ENCODE measurements at places on chromosomes 4 and X.

- DNase-seq, result peak; percentile 30
Measured at GRCh38 chrX:76428243-76429130, 977 bp downstream of the MAGEE1 start.

DNA sequence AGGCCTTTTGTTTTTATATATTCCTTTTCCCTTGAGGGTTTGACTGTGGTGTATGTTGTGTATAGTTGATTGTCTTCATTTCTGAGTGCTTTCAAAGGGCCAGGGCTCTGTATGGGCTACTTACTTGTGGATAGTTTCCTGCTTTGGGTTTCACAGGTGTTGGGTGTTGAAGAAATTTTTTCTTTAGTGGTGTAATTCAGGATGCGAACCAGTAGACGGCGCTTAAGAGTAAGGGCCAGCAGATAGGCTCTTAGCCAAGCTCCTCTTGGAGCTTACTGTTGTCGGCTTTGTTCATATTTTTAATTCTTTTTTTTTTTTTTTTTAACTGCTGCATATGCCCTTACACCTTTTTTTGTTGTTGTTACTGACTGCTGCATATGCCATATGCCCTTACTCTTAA, 276.3 kb upstream of the GALNT7 start:
- DNase-seq, result no peak

GRCh38 chrX:15475021-15475420, 18.1 kb downstream of the PIR start:
- DNase-seq, result no peak

GRCh38 chr4:4893721-4894120, 34.3 kb downstream of the MSX1 start:
- no peak for DNase-seq

DNA sequence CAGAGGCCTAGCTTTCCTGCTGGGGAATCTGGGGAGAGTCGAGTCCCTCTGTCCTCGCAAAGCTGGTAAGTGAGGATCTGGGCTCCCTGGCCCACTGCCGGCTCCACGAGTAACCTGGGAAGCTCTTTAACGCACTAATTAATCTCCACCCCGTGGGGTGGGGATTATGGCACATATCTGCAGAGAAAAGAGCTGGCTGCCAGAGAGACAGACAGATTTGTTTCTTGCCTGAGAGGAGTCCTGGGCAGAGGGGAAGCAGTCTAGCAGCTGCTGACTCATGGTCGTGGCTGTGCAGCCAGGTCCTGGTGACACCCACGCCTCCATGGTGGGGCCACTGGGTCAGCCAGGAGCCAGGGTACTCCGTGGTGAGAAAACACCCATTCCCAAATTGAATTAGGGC, 14.0 kb downstream of the SORCS2 start:
- DNase-seq, result no peak

- no peak for DNase-seq
Measured at GRCh38 chr4:94338681-94339351, 3.8 kb downstream of the HPGDS start.

DNA sequence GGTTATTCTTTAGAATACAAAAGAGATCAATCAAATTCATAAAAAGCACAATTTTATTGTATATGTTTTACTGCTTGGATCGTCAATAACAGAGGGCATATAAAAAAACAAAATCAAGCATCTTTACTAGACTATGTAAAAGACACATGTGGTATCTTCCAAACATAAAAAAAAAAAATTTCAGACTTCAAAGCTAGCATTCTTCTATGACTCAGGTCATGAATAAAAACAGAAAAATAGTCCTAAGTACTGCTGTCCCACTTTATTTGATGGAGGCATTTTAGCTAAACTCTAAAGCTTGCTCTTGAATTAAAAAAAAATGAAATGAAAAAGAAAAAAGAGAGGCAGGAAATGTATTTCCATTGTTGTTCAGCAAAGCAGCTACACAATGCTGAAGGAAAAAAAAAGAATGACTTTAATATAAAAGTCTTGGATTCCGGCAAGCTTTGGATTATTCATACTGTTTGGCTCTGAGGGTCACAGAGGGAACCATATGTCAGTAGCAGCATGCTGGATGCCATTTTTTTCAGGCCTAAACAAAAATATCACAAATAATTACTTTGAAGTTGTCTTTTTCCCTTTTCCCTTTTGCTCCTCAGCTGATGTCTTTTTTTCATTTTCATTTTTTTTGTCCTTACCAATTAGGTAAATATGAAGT, 249.1 kb upstream of the DIAPH2 start:
- no peak for DNase-seq

GRCh38 chrX:42804524-42804923, 26.6 kb upstream of the PPP1R2C start:
- DNase-seq, result no peak

GRCh38 chrX:103120748-103121147, 27.8 kb upstream of the NXF3 start:
- DNase-seq, result no peak

- DNase-seq, result no peak
Measured at GRCh38 chrX:55143621-55144020, 54.8 kb downstream of the PAGE2 start.

- no peak for DNase-seq
Measured at GRCh38 chrX:39167791-39168190, 366.5 kb downstream of the MID1IP1 start.

DNA sequence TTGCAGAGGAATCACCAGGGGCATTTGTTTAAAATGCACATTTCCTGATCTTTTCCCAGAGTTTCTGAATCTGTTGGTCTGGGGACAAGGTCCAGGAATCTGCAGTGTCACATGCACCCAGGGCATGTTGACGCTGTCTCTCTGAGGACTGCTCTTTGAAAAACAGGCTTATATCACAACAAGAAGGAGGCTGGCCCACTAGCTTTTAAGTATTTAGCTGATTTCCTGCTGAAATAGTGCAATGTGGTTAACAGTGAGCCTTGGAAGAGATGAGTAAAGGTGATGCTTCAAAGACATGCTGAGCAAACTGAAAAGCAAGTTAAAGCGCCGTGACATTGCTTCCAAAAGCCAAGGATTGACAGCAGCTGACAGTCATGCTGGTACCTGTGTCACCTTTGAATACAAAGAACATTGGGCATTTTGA, 18.6 kb upstream of the SEPSECS start:
- DNase-seq, result no peak

DNA sequence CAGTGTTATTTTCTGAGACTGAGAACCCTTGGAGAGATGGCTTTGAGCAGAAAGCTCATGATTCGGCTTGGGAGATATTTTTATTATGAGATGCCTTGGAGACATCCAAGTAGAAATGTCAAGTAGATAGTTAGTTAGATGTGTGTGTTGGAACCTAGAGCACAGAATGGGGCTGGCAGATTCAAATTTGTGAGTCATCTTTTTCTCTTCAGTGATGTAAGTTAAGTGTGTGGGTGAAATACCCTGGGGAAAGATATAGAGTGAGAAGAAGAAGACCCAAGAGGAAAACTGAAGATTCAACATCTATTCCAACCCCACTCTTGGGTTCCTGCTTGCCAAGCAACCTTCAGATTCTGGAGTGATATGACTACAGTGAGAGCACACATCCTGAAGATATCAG, 580.8 kb upstream of the AMOT start:
- no peak for DNase-seq

- no peak for DNase-seq
Measured at GRCh38 chrX:109959356-109959871, 43.5 kb upstream of the TMEM164 start.

DNA sequence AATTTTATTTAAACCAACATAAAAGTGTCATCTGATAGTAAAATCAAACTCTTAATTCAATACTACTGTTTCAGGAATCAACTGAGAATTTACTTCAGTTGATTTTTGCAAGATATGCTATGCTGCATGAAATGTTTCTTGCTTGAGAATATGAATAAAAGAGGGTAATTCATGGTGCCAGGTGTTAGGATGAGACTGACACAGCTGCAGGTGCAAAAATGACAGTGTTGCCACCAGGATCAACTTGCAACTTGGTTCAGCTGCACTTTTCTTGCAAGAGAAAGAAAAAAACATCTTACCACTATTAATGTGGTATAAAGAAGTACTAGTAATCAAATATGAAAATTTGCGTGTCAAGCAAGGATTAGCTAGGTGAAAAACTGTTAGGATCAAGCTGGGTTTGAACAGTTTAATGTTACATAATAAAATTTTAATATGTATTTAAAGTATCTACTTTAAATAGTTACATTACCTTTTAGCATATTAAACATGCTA, 49.7 kb downstream of the CHIC2 start:
- no peak for DNase-seq

GRCh38 chrX:23333842-23334520, 668 bp upstream of the PTCHD1 start:
- no peak for DNase-seq

- no peak for DNase-seq
Measured at GRCh38 chr4:11336435-11336834, 92.3 kb downstream of the HS3ST1 start.

- DNase-seq, result no peak
Measured at GRCh38 chr4:41709844-41710481, 38.6 kb downstream of the PHOX2B start.

DNA sequence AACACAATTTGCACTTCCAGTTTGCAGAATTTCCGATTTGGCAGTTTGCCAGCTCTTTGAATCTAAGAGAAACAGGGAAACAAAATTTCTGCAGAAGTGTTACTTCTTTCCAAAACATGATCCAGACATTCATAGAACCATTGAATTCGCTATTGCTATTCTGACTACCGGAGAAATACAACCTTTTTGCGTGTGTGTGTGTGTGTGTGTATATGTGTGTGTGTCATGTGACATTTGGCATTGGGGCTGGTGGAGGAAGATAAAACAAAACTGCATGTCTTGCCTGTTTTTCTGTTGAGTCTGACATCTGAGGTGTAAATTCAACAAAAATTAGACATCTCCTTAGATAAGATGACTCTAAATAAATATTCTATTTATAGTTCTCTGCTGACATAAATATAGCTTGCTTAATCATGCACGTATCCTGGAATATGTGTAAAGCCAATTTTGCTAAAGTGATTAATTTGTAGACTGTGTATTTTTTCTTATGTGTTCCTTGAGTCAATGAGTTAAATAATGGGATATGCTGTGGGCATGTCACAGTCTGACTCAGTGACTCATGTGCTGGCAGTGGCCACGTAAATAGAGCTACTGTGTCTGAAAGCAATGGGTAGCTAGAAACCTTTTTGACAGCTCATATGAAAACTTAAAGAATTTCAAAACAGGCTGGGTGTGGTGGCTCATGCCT, 98.9 kb downstream of the HPGD start:
- no peak for DNase-seq

DNA sequence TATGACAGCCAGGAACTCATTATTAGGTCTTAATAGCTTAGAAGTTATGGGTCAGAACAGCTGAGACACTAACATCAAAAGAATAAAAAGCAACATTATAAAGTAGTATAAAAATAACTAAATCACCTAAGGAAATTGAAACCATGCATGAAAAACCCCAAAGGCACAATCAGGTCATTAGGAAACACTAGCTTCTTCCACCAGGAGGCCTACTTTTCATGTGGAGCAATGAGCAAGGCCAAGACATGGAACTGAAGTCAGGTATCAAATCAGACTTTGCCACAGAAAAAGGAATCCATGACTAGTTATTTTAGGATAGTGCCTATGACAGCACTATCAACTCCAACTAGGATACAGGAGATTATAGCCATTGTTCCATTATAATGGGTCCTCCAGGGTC, 7.9 kb downstream of the HUWE1 start:
- DNase-seq, result no peak

DNA sequence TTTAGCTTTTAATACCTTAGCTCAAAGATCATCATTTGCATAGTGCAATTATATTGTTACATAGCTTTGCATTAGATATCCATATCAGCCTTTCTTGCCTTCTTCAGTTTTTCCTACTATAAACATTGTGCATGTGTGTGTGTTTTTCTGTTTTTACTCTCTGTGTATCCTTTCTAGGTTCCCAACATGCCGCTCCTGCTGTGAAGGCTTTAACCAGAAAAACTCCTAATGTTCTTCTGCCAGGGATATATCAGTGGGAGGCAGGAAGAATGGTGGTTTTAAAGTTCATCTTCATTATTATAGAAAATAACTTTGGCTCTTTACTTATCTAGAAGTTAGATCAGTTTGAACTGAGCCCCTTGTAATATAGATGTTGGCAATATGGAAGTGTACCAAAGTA, 61.2 kb downstream of the CPE start:
- DNase-seq, result no peak

DNA sequence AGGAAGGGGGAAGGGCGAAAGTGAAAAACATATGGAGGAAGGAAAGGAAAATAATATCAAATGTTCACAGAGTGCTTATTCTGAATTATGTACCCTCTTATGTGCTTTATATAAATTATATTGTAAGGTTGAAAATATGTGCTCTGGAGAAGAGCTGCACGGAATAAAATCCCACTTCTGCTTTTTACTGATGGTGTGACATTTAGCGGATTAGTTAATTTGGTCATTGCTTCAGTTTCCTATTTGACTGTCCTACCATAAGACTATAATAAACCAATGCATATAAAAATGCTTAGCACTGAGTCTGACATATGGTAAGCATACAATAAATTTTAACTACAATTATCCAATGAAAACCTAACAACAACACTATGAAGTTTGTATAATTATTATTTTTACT, 86.2 kb downstream of the NPFFR2 start:
- no peak for DNase-seq

DNA sequence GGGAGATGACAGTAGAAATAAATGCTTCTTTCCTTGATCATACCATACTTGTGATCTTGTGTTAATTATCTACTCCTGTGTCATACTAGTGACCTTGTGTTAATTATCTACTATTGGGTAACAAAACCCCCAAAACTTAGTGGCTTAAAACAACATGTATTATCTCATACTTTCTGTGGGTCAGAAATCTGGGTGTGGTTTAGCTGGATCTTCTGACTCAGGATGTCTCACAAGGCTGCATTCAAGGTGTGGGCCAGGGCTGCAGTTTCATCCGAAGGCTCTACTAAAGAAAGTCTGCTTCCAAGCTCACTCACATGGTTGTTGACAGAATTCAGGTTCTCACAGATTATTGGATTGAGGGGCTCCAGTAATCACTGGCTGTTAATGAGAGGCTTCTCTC, 70.3 kb upstream of the NDP start:
- DNase-seq, result no peak

DNA sequence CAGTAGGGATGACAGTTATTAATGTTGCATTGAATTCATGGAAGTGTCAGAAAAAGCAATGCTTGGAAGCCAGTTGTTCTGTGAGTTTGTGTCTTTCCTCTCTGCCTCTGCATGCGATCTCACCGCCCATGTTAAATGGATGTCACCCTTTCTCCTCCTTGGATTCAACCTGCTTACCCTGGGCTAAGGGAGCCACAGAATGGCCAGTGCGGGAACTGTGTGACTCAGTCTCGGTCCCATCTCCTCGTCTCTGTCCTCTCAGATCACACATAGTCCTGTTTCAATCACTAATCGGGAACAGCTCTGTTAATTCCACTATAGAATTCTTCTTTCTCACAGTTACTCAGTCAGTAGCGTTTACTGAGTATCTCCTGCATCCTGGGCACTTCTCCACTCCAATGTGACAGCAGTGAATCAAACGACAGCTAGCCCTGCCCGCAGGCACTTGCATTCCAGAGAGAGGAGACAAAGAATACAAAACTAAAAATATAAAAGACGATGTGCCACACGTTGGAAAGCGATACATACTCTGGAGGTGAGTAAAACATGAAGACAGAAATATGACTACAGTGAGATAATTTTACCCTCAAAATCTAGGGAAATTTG, 53.6 kb upstream of the TLR3 start:
- no peak for DNase-seq

GRCh38 chrX:130171446-130172126, at the start of gene RAB33A:
Gene RAB33A, plus strand, starts transcription at chrX:130171962. Its CDS starts 101 bp downstream, at chrX:130172063.
- no peak for DNase-seq

All from activated T-cell treated with anti-CD3 and anti-CD28 coated beads for 4 hours (primary cell).